ENCODE measurements at places on chromosomes 7 and 10.

DNA sequence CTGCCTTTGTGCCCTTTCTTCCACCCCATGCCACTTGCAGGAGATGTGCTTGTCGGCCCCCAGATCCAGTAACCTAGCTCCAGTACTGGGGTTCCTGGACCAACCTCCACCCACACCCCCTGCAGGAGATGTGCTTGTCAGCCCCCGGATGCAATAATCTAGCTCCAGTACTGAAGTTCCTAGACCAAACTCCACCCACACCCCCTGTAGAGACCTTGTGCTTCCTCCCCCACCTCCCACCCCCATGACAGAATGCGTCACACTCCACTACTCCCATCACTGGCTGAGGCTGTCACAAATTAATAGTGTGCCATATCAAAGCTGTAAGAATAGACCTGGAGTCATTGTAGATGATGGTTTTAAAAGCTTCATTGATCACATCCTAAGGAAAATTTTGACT, 185.0 kb downstream of the BICC1 start:
- DNase-seq, result no peak

DNA sequence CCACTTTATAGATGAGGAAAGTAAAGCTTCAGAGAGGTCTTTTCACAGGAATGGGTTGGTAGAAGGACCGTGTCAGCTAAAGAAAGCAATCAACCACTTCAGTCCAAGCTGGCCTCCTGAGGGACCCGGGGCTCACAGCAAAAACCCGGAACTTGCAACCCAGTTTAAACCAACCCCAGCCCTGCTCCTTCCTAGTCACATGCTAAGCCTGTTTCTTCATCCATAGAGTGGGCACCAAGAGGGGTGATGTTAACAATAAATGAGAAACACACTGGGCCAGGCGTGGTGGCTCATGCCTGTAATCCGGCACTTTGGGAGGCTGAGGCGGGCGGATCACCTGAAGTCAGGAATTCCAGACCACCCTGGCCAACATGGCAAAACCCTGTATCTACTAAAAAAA, 12.1 kb upstream of the NPFFR1 start:
- DNase-seq, result no peak

DNA sequence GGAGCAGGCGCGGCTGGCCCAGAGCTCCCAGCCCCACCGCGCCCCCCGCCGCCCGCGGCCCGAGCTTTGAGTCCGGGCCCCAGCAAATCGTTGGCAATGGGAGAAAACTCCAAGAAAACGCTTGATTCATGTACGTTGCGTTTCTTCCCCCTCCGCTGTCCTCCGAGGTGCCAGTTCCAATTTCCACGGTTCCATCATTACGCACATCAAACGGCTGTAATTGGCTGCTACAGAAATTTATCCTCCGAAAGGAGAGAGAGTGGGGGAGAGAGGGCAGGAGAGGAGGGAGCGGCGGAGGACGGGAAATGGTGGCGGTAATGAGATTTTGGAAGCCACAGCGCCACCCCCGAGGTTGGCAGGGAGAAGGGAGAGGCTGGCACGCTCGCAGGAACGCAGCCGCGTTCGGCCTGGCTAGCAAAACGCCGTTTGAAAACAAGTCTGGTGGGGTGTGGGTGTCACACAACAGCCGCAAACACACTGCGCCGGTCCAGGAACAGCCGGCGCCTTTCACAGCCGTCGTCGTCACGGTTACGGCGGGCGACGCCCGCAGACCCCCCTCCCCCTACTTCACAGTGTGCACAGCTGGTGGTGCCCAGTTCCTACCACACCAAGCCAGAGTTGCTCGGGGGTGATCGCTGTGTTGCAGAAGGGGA, 57.5 kb downstream of the UNCX start:
- peak; percentile 20 for DNase-seq

GRCh38 chr7:30301751-30302150, 17.4 kb downstream of the ZNRF2 start:
- DNase-seq, result no peak

DNA sequence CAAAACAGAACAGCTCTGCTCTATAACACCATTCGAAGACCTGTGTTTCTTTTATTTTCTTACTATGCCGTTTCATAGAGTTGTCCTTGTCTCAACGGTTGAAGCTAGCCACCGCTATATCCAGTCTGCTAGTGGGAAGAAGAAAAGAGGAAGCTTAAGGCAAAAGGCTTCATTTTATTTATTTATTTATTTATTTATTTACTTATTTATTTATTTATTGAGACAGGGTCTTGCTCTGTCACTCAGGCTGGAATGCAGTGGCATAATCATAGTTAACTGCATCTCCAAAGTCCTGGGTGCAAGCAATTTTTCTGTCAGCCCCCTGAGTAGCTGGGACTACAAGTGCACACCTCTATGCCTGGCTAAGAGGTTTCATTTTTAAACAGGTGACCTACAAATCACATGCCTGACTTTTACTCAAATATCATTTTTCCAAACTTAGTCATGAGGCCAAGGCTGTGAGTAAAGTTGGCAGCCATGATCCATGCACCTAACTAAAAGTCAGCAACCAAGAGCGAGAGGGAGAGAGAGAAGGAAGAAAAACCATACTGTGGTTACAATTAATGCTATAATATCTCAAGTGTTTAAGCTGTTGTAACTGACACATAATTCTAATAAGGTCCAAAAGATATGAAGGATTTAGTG, 1305.3 kb upstream of the LRRTM3 start:
- no peak for DNase-seq

GRCh38 chr10:117363028-117363427, 12.2 kb downstream of the PDZD8 start:
- DNase-seq, result no peak

Data from activated naive CD8-positive, alpha-beta T cell treated with anti-CD3 and anti-CD28 coated beads for 36 hours (primary cell).